Stimulated activated CD4-positive, alpha-beta T cell treated with anti-CD3 and anti-CD28 coated beads, Interleukin-4, amount 100 ng/mL, for 4 hours (primary cell): ENCODE measurements at places on chromosomes 4 and X.

DNA sequence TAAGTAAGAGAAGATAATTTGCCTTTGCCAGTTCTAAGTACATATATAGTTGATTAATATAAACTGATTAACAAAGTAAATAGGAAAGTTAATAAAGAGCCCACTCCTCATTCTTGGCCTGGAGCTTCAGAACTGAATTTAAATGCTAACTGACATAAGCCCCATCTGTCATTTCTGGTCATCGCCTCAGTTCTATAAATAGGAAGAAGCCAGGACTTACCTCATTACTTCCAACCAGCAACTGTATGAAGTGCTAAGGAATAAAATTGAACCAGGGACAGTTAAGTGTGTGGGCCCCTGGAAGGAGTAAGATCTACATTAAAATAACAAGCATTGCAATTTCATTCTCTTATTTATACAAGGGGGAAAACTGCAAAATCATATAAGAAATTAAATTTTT lies 52.0 kb upstream of the PDLIM5 start:
- no peak for DNase-seq

- no peak for DNase-seq
Measured at GRCh38 chrX:13893826-13894225, 76.9 kb upstream of the GPM6B start.

- no peak for DNase-seq
Measured at GRCh38 chr4:47790105-47790504, 47.8 kb downstream of the CORIN start.

DNA sequence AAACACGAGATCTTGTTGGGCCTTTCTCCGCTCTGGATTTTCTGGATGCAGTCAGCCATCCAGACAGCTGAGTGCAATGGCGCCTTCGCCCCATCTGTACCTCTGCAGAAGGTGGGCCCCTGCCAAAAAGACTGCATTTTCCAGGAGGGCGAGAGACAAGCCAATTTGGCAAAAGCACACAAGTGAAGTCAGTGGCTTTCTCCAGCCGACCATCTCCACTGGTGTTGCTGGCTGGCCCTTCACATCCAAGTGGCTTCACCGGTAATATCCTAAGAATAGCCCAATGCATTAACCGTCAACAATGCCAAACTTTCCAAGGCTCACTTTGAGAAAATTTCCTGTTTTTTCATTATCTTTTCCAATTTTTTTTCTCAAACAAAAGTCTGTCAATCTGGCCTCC lies 96.2 kb upstream of the MXRA5 start:
- DNase-seq, result no peak

- no peak for DNase-seq
Measured at GRCh38 chr4:186192066-186192612, 772 bp downstream of the CYP4V2 start.

DNA sequence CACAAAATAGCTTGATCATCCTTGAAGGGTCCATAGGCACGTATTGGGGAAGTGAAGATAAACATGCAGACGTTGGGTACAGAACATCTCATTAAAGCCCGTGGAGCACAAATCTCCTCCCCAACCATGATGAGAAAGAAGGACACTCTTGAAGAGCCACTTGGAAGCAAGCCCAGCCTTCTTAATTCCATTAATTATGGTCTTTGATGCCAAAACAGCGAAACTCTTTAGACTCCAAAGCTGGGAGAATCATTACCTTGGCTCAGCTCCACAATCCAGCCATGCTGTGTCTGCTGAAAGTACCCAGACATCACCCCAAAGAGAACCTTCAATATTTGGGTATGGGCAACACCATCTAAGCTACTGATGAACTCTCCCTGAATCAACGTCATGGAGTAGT lies 169.0 kb upstream of the MBNL3 start:
- DNase-seq, result no peak

DNA sequence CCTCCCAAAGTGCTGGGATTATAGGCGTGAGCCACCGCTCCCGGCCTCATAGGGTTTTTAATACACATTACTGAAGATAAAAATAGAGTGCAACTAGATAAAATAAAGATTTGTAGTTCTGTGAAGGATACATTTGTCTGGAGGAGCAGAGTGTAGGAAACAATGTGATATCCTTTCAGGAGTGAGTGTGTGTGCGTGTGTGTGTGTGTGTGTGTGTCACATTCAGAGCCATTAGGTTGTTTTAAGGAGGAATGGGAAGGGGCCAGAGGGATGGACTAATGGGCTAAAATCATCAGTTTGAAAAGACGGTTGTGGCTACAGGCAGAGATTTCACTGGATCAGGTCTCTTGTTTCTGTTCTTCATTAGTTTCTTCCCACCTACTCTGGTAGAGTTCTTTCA lies 40.0 kb downstream of the RBPJ start:
- no peak for DNase-seq

- DNase-seq, result no peak
Measured at GRCh38 chr4:130424211-130424610, 1328.3 kb downstream of the C4orf33 start.

DNA sequence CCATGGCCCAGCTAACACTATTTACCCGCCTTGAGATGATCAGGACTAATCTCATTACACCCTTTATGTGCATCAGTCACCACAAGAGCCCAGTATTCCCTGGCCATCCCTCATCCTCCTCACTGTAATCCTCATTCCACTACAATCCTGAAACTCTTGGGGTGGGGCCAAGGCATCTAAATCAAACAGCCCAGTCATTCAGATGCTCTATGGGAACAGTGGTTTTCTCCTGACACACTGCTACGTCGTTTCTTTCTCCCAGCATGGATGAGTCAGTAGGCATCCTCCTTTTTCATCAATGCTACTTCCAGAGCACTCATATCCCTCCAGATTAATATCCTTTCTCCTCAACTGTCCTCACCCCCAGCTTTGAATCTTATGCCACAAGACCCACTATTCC lies 5.6 kb downstream of the SDAD1 start:
- no peak for DNase-seq

DNA sequence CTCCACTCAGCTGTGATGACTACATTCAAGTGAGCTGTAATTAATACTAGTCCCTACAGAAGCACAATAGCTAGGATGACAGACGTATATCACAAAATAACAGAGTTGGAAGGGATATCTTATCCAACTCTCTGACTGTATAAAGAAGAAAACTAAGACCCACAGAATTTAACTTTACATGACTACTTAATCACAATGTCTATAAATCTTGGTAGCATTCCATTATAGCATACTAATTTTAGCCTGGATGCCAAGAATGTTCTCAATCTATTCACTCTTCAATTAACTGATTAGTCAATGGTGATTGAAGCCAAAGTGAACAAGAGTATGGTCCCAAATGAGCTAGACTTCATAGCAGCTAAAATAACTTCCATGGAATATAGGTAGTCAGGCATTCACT lies 31.2 kb downstream of the RPS6KA6 start:
- no peak for DNase-seq

GRCh38 chrX:107734646-107735045 lies 40.9 kb downstream of the TSC22D3 start:
- DNase-seq, result no peak

DNA sequence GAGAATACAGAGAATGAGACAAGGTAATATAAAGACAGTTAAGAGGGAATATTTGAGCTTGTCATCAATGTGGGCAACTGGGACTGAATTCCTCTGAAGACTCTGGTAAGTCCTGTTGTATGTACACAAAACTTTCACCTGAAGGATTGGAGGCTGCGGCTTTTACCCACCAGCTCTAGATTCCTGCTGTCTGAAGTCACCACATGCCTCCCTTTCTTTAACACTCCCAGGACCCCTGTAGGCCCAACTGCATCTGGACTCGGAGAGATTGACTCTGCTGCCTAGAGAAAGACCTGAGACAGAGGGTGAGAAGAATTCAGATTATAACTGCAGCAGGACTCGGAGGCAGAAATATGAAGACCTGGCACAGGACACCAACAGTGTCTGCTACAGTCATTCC lies 1048.0 kb downstream of the PDHA2 start:
- no peak for DNase-seq

DNA sequence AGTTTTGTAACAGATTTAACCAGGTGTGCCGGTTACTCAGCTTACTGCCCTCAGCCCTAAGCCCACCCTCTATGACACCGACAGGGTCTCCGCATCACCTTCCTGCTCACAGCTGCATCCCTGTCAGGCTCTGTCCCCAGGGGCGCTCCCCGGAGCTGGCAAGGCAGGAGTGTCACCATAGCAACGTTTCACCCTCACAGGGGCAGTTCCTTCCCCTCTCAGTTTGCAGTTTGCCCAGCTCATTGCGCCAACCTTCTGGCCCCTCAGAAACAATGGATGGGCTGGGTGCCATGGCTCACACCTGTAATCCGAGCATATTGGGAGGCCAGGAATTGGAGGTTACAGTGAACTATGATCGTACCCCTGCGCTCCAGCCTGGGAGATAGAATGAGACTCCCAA lies 42.6 kb downstream of the RGS12 start:
- no peak for DNase-seq

- no peak for DNase-seq
Measured at GRCh38 chr4:16457944-16458343, 231.7 kb upstream of the TAPT1 start.

DNA sequence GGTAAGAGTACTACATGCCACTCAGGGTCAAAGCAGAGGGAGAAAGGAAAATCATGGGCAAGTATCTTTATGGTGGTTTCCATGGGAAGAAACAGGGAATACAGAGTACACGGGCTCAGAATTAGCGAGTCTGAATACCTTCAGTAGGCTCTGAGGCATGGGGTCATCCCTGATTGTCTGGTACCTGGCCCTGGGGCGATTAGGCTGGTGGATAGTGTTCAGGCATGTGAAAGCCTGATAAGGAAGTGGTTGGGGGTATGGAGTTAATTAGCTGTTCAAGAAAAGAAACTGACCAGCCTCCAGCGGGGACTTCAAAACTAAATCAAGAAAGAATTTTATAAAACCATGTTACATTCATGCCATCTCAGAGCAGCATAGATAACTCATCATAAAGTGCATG lies 518.8 kb downstream of the RAB28 start:
- no peak for DNase-seq

DNA sequence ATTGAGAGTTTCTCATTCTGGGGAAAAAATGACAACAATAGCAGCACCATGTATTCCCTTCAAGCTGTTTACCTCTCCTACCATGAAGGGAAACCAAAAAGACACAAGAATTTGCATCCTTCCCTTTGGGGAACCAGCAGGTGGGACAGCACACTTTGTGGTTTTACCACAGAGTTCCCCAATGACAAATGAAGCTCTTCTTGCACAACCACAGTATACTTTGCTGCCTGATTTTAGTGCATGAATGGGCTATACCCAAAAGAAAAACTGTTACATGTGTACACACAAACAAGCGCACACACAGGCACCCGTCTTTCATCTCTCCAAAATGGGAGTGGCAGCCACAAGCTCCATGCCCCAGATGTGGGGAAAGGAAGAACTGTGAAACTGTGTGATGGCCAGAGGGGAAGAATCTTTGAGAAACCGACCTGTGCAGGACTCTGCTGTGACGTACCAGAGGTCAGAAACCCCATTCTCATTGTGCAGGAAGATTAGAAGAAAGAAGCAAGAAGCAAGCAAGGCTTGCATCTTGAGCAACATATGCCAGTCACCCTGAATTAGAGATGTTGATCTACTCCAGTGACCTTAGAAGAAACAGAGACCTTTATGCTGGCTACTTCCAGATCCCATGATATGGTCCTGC lies 2.7 kb upstream of the MAML3 start:
- DNase-seq, result no peak

DNA sequence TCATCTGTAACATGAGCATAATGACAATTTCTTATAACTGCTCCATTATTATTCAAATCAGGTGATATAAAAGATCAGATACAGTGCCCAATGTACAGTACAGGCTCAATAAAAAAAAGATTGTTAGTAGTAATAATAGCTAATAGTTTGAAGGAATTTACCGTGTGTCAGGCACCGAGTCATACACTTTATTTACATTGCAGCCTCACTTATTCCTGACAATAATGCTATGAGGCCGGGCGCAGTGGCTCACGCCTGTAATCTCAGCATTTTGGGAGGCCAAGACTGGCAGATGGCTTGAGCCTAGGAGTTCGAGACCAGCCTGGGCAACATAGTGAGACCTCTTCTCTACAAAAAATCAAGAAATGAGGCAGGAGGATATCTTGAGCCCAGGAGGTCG lies 10.1 kb upstream of the MAP7D3 start:
- DNase-seq, result no peak

GRCh38 chrX:107750263-107750662 lies 25.3 kb downstream of the TSC22D3 start:
- no peak for DNase-seq

- DNase-seq, result no peak
Measured at GRCh38 chr4:154574311-154574710, 11.5 kb downstream of the FGB start.

DNA sequence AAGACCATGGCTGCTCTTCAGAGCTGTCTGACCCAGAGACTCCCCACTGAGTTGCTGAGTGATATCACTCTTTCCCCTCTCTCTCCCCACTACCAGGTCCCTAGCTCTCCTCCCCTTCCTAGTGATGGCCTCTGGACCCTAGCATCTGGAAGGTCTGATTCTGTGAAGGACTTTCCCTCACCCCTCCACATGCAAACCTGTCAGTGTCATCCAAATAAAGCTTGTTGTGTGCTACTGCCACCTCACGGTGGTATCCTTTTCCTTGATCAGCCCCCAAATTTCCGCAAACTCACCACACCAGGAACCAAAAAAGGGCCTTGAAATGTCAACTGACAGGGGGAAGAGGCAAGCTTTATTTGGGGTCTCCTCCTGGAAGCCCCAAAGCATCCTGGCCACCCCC lies 500.2 kb downstream of the IDS start:
- no peak for DNase-seq

DNA sequence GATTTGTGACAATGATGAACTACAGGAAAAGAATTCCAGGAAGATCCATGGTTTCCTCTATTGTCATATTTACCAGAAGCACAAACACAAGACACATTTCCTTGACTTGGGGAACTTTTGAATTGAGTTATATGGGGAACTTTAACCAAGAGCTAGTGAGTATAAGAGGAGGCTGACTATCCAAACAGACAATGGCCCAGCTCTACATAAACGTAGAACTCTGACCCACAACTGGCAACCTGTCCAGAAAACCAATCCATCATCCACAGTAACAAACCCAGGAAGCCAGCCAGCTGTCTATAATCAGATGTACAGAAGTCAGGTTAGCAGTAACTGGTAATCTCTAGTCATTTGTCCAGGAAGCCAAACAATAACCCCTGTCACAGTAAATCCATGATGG lies 167.0 kb upstream of the CPEB2 start:
- DNase-seq, result no peak

DNA sequence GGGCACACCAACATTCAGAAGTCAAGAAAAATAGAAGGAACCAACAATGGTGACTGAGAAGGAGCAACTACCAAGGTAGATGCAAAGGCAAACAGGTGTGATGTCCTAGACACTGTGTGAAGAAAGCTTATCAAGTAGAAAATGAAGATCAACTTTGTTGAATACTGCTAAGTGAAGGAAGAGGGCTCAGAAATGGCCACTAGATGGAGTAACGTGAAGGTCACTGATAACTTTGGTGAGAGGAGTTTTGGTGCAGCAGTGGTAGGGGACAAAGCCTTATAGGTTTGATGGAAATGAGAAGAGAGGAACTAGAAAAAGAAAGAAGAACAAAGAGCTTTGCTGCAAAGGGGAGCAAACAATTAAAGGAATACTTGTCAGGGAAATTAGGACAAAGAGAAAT lies 23.5 kb downstream of the OTC start:
- DNase-seq, result no peak
